Lung (tissue), 17 donors: ENCODE measurements at places on chromosomes 2 and 18.

GRCh38 chr18:34222307-34223163, 2.2 kb downstream of the NOL4 start:
- peak; percentile 32 for DNase-seq

- DNase-seq, result peak; percentile 21
Observed at GRCh38 chr2:66862885-66863650, 428.1 kb downstream of the MEIS1 start.

DNA sequence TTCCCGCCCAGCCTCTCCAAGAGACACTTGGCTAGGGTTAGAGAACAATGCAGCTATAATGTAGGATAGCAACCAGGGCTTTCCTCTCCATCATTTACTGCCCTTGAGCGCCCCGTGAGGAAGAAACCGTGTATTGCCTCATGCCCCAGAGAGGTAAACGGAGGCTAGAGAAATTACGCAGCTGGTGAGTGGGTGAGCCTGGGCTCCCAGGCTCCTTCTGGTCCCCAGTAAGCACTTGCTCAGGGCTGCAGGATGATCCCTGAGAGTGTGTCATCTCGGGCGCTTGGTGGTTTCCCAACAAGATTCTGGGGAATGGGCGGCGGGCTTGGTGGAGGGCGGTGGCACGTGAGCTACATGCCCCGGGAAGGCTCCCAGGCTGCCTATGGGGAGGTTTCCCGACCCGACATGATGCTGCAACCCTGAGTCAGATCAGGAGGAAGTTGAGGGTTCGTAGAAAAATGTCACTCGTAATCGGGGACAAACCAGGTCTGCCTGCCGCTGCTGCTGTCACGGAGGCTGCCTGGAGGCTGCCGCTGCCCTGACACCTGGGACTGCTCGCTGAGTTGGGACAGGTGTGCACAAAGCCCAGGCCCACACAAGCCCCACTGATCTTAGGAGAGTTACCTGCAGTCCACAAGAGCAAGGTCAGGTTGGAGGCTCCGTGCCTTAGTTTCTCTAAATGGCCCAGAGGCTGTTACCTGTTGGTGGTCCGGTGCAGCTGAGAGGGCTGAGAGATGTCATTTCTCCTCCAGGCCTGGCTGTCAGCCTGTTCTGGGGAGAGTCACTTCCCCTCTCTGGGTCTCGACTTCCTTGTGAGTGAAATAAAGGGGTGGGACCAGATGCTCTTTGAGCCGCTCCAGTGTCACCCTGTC, at the start of gene GPR55:
GPR55 (minus strand) TSS at position 773 of the 872 bp plus-strand sequence. CDS start 14,280 bp downstream, outside the sequence.
- no peak for DNase-seq

- no peak for DNase-seq
Observed at GRCh38 chr18:50832754-50833153, 12.9 kb upstream of the MRO start.

DNA sequence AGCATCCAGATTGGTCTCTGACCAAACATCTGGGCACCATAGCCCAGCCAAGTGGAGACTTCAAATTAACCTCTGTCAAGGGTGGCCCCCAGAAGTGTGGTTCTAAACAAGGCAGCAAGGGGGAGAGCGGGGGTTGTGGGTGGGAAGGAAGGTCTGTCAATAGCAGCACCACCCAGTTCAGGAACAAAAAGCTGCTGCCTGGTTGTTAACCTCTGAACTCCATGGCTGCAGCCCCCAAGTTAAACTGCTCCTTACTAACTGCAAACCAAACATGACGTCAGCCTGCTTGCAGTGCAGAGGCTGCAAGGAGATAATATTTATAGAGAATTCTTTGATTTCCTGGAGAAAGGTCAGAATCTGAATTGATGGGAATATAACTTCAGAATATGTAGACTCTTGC, 76.5 kb downstream of the ARL4C start:
- DNase-seq, result no peak

DNA sequence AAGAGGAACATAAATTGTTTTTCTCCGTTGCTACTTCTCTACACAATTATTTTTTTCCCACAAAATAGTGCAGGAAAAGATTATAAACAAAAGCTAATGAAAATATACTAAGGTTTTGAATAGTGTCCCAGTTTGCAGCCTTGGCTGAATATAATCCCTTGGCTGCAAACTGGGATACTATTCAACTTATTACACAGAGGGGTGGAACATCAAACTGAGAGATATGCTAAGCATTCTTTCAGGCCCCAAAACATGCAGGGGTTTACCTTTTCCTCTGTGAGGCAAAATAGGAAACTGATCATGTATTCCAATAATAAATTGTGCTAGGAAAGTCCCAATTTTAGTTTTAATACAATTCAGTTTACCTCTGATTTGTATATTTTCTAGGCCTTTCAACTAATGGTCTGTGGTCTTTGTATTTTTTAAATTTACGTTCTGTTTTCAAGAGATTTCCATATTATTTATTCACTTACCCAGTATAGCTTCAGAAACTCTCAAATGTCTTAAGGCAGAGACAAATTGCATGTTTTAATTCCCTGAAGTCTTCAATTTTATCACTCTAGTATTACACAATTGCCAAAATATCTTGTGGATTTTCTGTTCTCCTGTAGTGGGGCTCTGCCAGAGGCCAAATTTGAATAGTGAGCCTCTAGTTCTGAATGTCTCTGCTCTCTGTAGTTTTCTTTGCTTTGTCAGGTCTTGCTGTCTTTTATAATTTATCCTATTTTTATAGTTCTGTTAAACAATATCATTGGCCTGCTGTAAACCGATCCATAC, 63.9 kb downstream of the PPP1R1C start:
- no peak for DNase-seq

DNA sequence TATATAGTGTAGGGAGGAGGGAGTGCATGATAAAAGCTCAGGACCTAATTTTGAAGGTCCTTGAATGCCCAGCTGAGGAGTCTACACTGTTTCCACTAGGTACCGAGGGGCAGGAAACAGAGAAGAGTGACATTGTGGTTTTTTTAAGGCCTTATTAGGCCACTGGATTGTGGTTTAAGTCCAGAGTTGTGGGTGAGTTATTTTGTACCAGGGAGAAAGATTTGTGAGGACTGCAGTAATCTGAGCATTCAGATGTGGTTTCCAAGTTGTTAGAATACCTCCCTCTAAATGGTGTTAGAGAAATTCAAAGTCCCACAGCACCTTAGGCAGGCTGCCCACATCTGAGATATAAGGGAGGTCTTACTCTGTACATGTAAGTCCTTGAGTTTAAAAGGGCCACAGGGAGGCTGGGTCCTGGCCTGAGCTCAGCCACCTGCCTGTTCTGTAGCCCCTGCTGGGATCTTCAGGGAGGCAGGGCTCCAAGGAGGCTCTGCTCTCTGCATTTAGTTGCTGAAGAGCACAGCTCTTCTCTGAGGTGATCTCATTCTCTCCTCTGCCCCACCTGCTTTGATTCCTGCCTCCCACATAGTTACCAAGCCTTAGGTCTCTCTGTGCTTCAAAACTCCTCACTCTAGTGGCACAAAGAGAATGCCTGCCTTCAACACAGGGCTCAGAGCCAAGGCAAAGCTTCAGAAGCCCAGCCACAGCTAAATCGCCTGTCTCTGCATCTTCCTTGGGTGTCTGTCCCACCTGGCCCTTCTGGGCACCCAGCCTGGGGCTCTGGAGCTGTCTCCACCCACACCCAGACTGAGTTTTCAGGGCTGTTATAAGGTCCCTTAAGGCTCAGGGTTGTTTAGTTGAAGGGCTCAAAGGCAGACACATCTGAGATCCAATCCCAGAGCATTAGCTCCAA, 88.1 kb downstream of the VSNL1 start:
- no peak for DNase-seq

DNA sequence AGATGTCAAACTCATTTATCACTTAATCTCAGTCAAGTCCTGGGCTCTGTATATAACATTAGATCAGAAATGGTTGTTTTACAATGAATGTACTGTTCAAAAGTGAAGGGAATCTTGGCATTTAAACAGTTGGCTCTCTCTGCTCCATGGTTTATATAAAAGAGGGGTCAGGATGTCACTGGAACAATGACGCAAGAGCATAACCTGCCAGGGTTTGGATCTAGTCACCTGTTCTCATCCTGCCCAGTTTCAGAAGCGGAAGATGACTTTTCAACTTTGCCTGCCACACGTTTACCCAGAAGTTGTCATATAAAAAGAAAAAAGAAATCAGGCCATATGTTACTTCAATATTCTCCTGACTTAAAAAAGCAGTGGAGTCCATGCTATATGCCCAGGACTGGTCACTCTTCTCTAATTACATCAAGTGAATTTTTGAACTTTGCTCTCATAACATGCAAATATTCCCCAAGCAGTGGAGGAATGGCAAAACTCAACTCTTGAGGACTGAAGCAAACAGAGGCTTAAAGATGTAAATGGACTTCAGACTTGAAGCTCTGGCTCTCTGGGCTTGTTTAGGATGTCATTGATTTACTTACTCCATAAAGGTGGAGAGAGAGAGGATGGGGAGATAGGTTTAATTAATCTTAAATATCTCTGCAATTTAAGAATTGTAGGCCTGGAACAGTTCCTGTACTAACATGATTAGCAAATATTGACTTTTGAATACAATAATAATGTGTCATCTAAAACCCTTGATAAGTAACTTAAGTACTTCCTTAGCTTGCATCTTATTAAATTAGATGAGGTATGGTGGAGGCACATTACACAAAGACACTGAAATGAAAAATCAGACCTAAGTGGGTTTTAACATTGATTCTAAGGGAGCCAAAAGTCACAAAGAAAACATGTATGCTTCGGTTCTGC, 58.3 kb downstream of the ETAA1 start:
- DNase-seq, result no peak
